NCI-H187 treated with DMSO at 0.1 percent for 48 hours (cell line): ENCODE measurements at places on chromosomes 5 and 9.

GRCh38 chr9:137026384-137026783, 1.7 kb downstream of the ABCA2 start:
- DNase-seq, result no peak

GRCh38 chr9:132214027-132214622, 52.3 kb downstream of the NTNG2 start:
- DNase-seq, result no peak

- DNase-seq, result no peak
These were observed 73.2 kb downstream of the MVB12B start for GRCh38 chr9:126399789-126400188.

- no peak for DNase-seq
These were observed 29.6 kb upstream of the MATR3 start for GRCh38 chr5:139263946-139264345.

DNA sequence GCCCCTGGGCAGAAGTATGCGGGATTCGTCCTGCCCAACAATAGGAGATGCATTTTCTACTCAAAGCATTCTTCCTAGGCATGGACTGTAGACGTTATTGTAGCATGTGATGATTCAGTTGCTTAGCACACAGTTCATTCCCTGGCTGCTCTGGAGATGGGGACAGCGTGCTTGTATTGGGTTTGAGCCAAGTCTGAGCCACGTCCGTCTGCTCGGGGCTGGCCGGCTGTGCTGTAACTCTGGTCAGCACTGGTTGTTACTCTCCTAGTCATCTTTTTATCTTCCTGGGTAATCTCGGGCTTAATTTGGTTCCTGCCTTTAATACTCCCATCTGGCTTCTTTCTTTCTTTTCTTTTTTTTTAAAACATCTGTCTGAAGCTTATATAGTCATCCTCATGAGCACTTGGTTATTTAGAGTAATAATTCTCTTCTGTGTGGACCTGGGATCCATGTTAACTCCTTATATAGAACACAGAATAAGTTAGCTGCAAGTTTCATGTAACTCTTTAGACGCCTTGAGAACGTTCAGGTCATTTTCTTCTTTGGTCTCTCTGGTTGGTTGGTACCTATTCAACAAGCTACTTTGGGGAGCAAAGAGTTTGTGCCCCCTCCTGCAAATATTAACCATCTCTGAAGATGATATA, 118.8 kb upstream of the RPS23 start:
- no peak for DNase-seq
